ENCODE measurements at places on chromosomes 12 and 14. TPM values are rescaled to one million over a fixed set of nuclear protein-coding genes. Genes with fewer than 3 reads are reported as not detected.

SRRM4 gene
- not detected for total RNA-seq

MSI1 gene
- not detected for total RNA-seq

CLEC2B gene
- 90.5 TPM for total RNA-seq

CIROP gene
- not detected for total RNA-seq

ESPL1 gene
- 71.7 TPM for total RNA-seq
